Fibroblast of skin of left biceps (primary cell): ENCODE measurements at places on chromosomes 16 and 17.

DNA sequence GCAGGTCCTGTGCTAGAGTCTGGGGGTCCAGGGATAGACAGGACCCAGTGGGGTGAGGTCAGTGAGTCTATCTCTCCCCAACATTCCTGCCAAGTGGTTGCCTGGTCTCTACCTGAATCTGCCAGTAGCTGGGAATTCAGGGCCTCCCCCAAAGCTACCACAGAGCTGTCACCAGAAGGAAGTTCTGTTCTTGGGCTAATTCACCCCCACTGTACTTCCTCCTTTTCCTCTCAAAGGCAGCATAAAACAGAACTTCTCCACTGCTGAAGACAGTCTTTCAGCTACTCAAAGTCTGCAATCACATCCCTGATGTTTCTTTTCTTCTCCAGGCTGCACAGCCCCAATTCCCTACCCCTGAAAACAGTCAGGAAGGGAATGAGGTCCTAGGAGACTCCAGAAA lies 8.7 kb downstream of the CAMTA2 start:
- no peak for DNase-seq

- DNase-seq = no peak
Observed at GRCh38 chr17:70772761-70773160, 603.4 kb downstream of the KCNJ2 start.

DNA sequence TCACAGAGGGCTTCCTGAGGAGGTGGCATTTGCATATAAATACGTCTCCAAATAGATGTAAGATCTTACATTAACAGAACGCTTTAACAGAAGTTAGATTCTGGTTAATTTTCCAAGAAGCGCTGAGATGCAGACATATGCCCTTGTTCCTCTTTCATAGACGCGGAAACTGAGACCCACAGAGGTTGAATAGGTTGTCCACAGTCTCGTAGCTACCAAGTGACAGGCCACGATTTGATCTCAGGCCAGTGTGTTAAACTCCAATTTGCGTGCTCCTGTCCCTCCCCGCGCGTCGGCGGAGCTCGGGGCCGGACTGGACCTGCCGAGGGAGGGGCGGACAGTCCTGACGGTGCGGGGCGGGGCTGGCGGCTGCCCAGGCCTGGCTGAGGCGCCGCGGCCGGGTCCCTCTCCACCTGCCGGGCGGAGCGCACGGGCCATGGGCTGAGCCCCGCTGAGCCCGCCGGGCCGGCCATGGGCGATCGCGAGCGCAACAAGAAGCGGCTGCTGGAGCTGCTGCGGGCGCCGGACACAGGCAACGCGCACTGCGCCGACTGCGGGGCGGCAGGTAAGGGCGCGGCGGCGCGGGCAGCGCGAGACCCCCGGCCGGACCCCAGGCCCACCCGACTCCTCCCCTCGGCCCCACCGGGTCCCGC lies at the start of gene ADAP2:
Gene ADAP2 (plus strand): TSS at position 402 of the 653 bp plus-strand sequence. CDS start 70 bp downstream, at position 472.
- DNase-seq = no peak

DNA sequence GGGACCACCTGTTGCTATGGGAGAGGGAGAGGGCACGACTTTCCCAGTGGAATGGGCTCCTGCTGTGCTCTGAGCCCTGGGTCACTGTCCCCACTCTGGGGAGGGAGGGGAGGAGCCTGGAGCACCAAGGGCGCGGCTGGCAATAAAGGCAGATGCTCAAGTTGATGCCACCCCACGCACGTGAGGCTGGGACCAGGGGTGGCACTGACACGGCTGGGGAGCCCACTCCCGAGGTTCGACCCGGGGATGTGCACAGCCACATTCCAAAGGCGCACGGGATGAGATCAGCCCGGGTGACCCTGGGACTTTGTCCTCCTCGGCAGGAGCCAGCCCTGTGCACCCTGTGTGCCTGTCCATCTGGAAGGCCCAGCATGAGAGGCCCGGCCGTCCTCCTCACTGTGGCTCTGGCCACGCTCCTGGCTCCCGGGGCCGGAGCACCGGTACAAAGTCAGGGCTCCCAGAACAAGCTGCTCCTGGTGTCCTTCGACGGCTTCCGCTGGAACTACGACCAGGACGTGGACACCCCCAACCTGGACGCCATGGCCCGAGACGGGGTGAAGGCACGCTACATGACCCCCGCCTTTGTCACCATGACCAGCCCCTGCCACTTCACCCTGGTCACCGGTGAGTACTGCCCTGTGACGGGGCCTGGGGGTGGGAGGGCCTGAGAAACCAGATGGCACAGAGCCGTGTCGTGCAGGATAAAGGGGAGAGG lies at the start of gene ENPP7:
Gene ENPP7 (plus strand): TSS at position 175 of the 715 bp plus-strand sequence. CDS start 197 bp downstream, at position 372.
- no peak for DNase-seq

- no peak for DNase-seq
Observed at GRCh38 chr16:70682239-70683145, 3.4 kb downstream of the MTSS2 start.

DNA sequence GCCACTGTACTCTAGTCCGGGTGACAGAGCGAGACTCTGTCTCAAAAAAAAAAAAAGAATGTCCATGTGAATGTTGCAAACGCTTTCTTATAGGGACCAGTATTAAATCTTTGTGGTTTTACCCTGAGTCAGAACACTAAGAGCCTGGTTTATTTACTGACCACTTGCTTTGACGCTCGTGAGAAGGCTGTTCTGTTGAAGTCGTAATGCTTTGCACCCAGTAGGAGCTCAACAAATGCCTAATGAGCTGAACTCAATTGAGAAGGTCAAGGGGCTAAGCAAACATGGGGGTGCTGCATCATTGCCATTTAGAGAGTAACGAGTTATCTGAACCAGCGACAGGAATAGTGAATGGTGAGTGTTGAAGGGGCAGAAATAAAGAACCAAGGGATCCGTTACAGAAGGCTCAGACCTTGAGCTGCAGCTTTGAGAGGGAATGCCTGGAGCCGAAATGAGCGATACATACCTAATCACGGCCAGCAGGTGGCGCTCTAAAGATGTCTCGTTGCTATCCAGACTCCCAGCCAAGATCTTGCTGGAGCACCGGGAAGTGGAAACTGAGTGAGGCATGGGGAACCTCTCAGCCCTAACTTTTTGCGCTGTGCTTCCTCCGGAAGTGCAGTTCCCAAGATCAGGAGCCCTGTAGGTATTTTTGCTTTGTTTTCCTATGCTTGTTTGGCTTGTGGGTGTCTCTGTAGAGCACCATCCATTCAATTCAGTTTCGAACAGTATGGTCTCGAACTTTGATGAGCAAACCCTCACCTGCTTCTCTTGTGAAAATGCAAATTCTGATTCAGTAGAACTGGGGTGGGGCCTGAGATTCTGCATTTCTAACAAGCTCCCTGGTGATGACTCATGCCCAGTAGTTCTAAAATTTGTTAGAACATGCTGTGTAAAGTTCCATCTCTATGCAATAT lies 12.6 kb upstream of the RNF222 start:
- peak; percentile 53 for DNase-seq

- no peak for DNase-seq
Observed at GRCh38 chr16:23691483-23692189, 12.9 kb downstream of the PLK1 start.

DNA sequence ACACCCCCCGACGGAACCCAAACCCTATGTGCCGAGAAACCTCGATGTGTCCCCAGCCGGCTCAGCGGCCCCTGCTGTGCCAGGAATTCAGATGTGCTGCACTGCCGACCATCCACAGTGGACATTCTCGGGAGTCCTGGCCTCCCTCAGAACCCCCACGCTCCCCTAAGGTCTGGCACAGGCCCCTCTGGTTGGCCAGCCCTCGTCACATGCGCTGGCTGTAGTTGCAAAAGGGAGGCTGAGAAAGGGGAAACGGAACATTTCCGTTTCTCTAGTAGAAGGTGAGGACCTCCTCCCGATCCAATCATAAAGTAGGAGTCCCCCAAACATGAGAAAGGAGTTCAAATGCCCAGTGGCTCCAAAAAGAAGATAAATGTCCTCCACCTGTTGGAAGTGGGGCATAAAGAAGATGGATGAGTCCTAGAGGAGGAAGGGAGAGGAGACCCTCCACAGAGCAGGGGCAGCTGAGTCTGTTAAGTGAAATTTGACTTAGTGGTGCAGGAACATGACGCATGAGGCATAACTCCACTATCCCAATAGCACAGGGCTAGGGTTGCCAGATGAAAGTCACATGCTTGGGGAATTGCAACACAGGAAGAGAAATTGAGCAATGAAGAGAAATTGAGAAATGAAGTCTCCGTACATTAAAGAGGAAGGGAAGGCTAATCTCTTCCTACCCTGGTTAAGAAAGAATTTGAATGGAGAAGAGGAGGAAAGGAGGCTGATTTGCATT lies 49.3 kb upstream of the WSB1 start:
- peak; percentile 87 for DNase-seq

GRCh38 chr17:14196377-14196997 lies 40.2 kb downstream of the CDRT15 start:
- DNase-seq = no peak

DNA sequence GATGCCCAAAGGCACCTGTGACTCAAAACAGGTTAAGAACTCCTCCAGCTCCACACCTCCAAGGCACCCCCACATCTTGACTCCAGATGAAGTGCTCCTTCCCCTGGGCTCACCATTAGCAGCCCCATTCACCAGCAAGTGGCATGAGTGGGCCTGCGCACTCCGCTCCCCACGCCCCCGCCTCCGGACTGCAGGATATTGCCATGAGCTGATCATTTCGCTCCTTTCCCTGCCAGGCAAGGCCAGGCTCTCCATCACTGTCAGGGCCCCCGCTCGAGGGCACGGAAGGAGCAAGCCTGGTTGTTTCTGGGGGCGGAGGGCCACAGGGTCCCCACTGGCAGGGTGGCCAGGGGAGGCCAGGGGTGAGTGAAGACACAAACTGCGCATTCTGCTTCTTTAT lies 69.9 kb downstream of the ZNF423 start:
- DNase-seq = no peak

- no peak for DNase-seq
Observed at GRCh38 chr16:56354746-56355145, 70.6 kb downstream of the AMFR start.

- no peak for DNase-seq
Observed at GRCh38 chr16:49824593-49824992, 31.3 kb downstream of the ZNF423 start.

GRCh38 chr17:75691371-75691791 lies 24.2 kb downstream of the SAP30BP start:
- DNase-seq = no peak

DNA sequence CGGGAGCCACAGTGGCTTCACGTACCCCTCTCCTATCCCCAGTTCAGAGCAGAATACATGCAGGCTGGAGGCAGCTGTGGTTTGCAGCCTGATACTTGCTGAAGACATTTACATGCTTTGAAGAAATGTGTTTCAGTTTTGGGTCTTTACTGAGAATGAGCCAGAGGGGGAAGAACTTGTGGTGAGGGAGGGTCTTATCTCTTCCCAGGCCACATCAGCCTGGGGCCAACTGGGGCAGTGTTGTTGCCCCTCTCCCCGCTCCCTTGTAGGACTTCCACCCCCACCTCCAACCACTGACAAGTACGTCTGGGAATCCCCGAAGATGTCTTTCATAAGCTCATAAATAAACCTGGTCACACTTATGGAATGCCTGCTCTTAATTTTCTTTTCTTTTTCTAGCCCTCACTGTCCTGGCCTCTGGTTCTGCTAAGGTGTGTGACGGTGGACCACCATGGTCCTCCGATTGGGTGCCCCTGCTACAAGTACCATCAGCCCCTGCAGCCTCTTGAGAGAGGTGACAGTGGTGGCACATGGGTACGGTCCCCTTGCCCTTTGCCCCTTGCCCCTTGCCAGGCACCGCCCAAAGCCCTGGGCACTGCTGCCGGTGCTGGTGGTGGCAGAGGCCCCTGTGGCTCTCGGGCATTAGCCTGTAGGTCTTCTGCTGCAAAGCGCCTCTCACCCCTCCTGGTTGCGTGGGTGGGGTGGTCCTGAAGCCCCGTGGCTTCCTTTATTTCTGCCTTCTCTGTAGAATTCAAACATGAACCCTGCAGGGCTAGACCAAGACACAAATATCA lies 144.8 kb upstream of the RPH3AL start:
- no peak for DNase-seq

- DNase-seq = no peak
Observed at GRCh38 chr17:4769628-4770027, 2.1 kb upstream of the TM4SF5 start.

GRCh38 chr16:83095941-83096692 lies 469.3 kb downstream of the CDH13 start:
- DNase-seq = no peak

DNA sequence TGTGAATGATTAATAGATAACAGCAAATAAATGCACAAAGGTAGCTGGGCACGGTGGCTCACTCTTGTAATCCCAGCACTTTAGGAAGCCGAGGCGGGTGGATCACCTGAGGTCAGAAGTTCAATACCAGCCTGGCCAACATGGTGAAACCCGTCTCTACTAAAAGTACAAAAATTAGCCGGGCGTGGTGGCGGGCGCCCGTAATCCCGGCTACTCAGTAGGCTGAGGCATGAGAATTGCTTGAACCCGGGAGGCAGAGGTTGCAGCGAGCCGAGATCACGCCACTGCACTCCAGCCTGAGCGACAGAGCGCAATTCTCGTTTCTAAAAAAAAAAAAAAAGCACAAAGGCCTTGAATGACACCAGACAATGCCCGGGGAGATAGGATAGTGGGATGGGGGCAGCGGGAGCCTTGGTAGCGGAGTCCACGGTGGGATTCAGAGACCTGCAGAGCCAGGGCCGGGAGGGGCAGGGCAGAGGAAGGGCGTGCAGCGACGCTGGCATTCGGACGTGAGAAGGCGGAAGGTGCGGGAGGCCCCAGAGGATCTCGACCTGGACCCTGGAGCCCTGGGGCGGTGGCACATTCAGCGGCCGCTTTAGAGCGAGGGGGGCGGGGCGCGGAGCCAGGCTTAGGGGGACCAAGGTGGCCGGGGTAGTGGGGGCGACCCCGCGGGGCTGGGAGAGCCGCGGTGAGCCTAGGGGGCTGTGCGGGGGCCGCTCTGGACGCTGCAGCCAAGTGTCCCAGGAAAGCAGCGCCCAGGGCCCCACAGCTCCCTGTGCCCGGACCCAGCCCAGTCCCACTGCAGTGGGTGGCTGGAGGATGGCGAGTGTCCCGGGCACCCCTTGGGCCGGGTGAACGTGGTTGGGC lies 999 bp upstream of the FLYWCH2 start:
- DNase-seq = no peak

GRCh38 chr17:76145231-76146052 lies 4.4 kb upstream of the FOXJ1 start:
- no peak for DNase-seq

DNA sequence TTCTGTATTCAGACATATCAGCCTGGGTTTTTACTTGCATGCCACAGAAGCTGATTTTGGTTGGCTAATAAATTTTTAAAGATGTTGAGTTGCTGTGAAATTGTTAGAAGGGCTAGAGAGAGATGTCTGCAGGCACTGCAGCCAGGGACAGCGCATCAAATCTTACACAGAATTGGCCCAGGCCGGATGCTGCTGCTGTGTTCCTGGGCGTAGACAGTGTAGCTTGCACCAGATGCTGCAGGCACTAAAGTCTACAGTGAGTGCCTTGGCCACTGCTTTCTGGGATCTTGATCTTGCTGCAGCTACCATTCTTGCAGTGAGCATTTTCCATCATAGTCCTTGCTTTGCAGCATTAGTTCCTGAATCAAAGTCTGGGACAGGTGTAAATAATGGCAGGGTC lies 169.9 kb downstream of the SPECC1 start:
- DNase-seq = no peak

GRCh38 chr16:57060323-57061083 lies 31.9 kb upstream of the CPNE2 start:
- DNase-seq = no peak
